ENCODE measurements at places on chromosomes 11 and 22. TPM values are rescaled to one million over a fixed set of nuclear protein-coding genes. Genes with fewer than 3 reads are reported as not detected.

Gene C22orf15
- total RNA-seq = not detected

GRCh38 chr11:8287703-8288102 lies 24.0 kb upstream of the LMO1 start:
- no peak for DNase-seq

GRCh38 chr11:134499990-134500389 lies 87.9 kb upstream of the B3GAT1 start:
- no peak for DNase-seq

- DNase-seq = no peak
Measured at GRCh38 chr11:73578592-73579185, 19.2 kb downstream of the FAM168A start.

DNA sequence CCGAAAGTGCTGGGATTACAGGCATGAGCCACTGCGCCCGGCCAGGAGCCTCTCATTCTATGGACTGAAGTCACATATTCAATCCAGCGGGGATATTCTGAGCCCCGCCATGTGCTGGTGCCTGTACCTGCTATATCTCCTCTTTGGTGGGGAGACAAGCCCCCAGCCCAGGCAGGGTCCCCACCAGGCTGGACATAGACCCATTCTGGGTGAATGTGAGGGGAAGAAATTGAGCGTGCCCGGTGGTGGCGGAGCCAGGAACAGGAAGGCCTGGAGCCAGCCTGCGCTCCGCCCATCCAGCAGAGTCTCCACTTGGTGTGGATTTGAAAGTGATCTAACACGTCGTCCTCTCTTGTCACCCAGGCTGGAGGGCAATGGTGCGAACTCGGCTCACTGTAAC lies 38.0 kb upstream of the CSNK1E start:
- DNase-seq = no peak
